Adipocyte (in vitro differentiated cells): ENCODE measurements at places on chromosomes 7 and 10.

DNA sequence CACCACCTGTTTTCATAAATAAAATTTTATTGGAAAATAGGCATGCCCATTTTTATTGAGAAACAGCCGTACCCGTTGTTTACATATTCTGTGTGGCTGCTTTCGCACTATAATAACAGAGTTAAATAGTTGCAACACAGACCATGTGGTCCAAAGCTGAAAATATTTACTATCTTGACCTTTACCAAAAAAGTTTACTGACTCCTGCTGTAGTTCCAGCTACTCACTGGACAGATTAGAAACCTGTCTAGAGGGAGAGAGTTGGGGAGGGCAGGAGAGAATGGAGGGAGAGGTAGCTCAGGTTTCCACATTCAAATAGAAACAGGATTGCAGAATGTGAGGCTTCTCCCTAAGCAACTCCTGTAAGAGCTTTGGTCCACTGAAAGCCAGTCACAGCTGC is 55.1 kb upstream of the GLCCI1 start:
- DNase-seq, result peak; percentile 47

- DNase-seq, result no peak
Observed at GRCh38 chr7:18405726-18406125, 89.8 kb upstream of the HDAC9 start.

GRCh38 chr10:80642661-80643060 is 105.0 kb downstream of the SH2D4B start:
- no peak for DNase-seq

- DNase-seq, result peak; percentile 17
Observed at GRCh38 chr10:98790817-98791216, 344.1 kb upstream of the HPS1 start.

DNA sequence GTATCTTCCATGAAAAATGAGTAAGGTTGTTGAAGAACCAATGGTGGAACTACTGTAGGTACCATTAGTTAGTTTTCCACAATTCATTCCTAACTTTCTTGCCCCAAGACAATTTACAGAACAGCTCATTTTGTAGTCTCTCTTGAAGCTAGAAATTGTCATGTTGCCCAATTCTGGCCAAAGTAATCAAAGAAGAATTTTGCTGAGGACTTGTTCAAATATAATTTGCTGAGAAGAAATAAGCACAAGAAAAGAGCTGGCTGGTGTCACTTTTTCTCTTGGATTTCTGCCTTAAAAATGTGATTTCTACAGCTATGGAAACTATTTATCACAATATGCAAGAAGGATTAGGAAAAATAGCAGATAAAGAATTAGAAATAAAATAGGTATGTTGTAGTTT is 199.2 kb upstream of the SEMA3A start:
- peak; percentile 64 for DNase-seq

- peak; percentile 33 for DNase-seq
Observed at GRCh38 chr7:97971120-97971989, 18.6 kb downstream of the OCM2 start.

DNA sequence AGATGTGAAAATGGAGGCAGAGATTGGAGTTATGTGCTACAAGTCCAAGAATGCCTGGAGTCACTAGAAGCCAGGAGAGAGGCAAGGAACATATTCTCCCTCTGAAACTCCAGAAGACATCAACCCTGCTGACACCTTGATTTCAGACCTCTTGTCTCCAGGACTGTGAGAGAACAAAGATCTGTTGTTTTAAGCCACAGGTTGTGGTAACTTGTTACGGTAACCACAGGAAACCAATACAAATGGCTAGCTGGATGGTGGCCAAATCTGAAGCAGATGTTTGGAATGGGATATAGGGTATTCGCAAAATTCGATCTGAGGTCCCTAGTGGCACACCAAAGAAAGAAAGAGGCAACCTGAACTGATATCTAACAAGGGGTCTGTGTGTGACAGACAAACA is 129.0 kb downstream of the HERPUD2 start:
- DNase-seq, result peak; percentile 1
